ENCODE measurements at places on chromosomes 1 and 21.
A peak's percentile ranks its signal among the peaks of the same experiment; 100 is the strongest.

- DNase-seq = no peak
Observed at GRCh38 chr1:221700948-221701347, 40.9 kb downstream of the DUSP10 start.

- DNase-seq = no peak
Observed at GRCh38 chr1:193308438-193308837, 122.0 kb upstream of the B3GALT2 start.

GRCh38 chr1:91022518-91022929 is 689 bp upstream of the ZNF644 start:
- no peak for DNase-seq

DNA sequence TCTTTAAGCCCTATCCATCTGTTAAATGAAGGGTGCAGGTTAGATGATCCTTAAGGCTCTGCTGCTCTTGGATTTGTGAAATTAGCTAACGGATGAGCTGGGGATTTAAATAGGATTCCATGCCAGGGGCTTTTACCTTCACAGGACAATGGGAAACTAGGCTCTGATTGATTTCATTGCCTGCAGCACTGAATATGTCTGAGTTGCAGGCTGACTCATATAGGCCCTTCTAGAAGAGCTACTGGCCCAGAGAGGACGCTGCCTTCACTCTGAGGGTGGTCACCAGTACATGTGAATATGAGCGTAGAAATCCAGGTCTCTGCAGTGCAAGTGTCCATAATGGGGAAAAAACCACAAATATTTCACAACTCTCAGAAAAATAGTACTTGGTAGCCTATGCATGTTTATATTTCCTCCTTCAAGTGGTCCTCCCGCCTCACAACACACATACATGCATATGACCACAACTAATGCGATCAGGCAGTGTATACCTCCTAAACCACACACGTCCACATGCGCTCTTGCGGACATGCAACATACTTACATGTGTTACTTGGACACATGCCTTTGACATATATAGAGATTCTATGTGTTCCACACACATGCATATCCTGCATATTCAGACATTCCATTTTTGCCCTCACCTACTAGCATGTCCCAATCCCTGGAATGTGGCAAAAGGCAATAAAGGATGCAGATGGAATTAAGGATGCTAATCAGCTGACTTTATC is 233.8 kb upstream of the JUN start:
- peak; percentile 53 for DNase-seq

DNA sequence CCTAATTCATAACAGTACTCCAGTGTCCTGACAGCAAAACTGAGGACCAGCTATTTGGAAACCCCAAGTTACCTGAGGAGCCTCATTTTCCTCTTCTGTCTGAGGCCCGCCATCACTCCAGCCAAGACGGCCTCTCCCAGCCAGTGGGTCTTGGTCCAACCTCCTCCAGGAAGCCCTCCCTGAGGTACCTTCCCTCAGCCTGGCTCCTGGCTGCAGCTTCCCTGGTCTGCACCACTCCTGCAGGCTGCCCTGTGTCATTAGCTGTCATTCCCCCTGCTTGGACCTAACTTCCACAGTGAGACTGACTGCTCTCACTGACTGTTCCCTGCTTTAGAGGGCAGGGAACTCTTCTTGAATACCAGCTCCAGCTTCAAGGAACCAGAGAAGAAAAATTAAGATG is 33.0 kb downstream of the BCAR3 start:
- no peak for DNase-seq

DNA sequence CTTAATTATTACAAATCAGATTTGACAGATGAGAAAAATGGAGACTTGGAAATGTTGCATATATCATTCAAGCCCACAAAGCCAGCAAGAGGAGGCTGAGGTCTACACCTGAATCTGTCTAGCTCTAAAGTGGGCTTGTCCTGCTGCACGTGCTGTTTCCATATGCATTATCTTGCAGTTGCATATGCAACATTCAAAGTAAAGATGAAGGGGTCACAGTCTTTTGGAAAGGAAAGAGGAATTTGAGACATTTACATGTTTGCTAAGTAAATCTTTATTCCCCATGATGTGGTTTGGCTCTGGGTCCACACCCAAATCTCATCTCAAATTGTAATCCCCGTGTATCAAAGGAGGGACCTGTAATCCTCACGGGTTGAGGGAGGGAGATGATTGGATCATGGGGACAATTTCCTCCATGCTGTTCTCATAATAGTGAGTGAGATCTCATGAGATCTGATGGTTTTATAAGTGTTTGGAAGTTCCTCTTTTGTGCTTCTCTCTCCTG is 98.3 kb downstream of the BACH1 start:
- no peak for DNase-seq

- DNase-seq = no peak
Observed at GRCh38 chr1:154993572-154994268, at the start of gene LENEP. Gene LENEP, plus strand, starts transcription at chr1:154993586. Its CDS starts 22 bp downstream, at chr1:154993608.

DNA sequence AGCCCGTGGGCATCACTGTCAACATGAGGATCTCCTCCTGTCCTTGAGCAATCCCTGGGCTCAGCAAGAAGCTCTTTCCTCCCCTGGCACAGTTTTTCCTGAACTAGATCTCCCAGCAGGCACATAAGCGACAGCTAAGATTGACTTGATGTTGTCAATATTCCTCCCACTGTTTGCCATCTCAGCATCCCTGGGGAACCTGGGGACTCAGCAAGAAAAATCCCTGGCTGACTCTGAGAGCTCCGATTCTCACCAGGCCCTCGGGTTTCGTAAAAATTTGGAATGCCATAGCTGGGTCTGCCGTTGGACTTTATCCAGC is 687.2 kb downstream of the MATN1 start:
- no peak for DNase-seq

- DNase-seq = no peak
Observed at GRCh38 chr1:56910441-56910985, 55.3 kb downstream of the C8B start.

DNA sequence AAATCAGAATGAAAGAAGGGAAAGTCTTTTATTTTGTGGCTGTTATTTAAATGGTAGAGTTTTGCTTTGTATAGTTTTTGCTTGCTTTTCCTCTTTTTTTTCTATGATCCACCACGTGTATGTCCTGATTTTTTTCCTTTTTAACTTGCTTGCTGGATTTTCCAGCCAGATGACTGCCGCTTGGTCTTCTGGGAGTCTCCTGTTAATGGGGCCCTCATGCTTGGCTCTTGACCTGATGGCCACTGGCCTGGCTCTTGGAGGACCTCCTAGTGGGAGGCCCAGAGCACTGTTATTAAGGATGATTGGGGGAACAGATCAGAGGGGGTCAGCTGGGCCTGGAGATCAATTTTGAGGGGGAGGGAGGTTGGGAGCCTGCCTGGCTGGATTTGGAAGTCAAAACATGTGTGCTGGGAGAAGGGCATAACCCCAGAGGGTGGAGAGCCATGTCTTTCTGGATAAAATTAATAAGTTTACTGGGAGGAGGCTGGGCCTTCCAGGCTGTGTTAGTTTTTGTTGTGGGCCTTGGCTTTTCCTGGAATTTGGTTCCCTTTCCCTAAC is 1.2 kb downstream of the FGGY start:
- no peak for DNase-seq

DNA sequence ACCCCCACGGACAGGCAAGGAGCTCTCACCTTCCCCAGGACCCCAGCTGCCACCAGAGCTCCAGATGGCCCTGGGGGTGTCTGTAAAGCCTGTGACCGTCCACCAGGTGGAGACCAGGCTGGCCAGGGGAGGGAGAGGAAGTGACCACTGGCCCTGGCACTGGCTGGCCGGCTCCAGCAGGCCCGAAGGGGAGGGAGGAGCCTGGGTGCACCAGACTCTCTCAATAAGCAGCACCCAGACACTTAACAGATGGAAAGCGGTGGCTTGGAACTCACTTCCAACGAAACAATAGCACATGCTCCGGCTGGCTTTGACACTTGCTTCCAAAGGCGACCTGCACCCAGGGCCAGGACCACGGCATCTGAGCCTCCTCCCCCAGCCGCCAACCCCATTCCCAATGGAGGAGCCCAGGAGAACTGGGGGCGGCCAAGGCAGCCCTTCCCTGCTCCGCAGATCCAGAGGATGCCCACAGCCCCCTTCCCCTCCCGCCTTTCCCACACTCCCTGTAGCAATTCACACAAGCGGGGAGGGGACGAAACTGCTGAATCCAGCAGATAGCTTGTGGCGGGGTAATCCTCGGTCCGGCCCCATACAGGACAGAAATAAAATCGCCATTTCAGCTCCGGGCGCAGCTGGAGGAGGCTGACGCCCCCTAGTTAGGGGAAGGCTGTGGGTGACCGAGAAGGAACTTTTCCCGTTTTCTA is 742 bp upstream of the PDE9A start:
- DNase-seq = peak; percentile 10

DNA sequence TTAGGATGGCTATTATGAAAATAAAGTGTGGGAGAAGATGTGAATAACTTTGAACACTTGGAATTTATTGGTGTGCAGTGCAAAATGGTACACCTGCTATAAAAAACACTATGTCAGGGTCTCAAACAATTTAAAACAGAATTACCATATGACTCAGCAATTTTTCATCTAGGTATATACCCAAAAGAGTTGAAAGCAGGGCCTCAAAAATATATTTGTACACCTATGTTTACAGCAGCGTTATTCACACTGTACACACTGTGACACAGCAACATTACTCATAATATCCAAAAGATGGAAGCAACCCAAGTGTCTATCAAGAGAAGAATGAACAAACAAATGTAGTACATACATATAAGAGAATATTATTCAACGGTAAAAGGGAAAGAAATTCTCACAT is 75.8 kb downstream of the SPATA6 start:
- no peak for DNase-seq

DNA sequence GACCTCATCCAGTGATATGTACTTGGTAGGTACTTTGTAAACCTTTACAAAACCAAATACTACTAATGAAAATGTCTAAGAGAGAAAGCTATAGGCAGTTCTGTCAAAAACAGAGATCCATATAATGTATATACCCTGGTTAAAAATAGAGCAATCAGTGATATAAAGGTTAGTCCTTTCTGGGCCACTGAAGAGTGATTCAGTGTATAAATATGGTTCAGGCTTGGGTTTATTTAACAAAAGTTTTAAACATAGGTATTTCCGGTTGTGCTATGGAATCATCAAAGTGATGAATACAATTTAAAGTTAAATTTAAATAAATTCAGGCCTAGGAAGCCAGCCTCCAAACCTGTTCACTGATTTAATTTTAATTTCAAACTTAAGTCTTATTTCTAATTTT is 108.4 kb upstream of the DMRTA2 start:
- DNase-seq = no peak

DNA sequence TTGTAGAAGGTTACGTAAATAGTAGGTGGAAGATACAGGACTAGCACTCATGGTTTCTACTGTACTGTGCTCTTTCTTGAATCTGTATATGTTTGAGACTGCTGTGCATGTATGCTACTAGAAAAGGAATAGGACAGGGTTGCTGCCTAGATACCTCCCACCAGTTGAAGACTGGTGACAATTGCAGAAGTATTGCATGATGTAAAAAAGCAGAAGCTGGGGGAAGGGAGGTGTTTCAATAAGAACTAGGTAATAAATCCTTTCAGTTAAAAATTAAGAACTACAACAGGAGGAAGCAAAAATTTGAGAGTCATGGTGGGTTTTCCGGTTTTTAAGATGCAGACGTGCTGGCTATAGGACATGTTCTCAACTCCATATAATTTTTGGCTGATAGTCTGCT is 88.1 kb downstream of the CCDC30 start:
- DNase-seq = no peak

DNA sequence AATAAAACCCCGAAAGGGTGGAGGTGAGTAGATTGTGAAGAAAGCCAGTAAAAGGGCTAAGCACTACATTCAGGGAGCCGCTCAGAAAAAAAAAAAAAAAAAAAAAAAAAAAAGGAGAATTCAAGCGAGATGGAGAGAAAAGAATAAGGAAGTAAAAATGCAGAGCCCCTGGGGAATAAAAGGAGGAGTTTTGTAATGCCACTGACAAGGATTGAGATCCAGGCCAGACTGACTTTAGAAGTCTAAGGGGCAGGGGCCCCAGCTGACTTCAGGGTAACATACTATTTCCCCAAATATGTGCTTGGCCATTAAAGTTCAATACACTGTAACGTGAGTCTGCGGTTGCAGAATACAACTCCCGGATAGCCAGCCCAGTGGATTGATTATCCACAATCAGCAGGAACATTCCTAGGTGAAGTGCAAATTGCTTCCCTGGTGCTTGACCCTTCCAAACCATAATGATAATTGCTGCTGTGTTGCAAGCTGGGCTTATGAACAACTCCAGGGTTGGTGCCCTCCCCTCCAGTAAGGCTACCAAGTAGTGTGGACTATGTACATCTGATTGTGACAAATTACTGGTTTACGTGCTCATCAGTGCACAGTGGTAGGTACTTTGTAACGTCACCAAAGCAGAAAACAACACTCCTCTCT is 30.7 kb upstream of the RRP15 start:
- DNase-seq = peak; percentile 3

DNA sequence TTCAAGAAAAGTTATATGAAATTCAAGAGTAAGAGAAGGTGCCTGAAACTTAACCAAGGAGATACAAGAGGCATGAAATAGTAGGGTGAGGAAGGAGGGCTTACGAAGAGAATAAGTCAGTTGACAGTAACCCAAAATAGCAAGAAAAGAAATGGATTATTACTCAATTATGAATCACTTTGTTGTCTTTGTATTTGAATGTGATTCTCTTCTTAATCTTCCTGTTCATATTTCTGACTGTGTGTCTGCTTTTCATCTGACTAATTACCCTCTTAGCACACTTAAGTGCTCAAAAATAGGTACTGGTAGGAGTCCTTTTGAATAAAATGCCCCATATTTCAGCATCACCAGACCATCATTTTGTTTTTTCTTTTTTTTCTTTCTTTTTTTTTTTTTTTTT is 39.4 kb downstream of the GLMN start:
- DNase-seq = no peak

DNA sequence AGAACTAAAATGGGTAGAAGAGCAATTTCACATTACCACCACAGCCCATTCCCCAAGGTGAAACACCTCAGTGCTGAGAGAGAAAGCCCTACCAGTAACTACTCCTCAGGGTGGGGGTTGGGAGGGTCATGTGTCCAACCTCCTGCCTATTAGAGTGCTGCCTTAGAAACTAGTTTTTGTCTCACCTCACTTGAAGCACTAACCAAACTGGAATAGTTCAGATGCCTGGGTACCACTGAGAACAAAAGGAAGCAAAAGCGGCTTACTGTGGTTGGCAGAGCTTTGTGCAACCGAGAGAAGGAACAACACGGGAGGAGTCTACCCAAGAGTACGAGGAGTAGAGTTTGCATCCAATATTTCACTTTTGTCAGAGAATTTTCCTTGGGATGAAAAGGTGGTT is 1207.5 kb upstream of the ADGRL2 start:
- DNase-seq = no peak
